ENCODE measurements at places on chromosomes 3 and 15.

- DNase-seq: peak; percentile 20
Observed at GRCh38 chr3:66836363-66837152, 161.5 kb upstream of the KBTBD8 start.

DNA sequence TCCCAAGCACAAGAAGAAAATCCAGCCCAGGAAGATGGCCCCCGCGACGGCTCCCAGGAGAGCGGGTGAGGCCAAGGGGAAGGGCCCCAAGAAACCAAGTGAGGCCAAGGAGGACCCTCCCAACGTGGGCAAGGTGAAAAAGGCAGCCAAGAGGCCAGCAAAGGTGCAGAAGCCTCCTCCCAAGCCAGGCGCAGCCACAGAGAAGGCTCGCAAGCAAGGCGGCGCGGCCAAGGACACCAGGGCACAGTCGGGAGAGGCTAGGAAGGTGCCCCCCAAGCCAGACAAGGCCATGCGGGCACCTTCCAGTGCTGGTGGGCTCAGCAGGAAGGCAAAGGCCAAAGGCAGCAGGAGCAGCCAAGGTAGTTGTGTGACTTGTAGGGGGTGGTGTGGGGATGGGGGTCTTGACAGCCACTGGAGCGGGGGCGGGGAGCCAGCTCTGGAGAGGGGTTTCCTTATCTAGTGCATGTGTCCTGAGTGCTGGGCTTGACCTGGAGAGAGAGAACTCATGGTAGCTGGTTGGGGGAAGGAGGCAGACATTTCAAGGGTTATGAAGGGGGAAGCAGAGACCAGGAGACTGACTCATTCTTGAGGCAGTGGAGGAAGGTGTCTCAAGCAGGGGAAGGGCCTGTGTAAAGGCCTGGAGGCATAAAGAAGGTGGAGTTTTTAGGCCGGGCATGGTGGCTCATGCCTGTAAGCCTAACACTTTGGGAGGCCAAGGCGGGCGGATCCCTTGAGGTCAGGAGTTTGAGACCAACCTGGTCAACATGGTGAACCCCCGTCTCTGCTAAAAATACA lies 6.2 kb downstream of the H1-8 start:
- DNase-seq: peak; percentile 23

- no peak for DNase-seq
Observed at GRCh38 chr15:41987925-41988275, 15.5 kb upstream of the EHD4 start.

DNA sequence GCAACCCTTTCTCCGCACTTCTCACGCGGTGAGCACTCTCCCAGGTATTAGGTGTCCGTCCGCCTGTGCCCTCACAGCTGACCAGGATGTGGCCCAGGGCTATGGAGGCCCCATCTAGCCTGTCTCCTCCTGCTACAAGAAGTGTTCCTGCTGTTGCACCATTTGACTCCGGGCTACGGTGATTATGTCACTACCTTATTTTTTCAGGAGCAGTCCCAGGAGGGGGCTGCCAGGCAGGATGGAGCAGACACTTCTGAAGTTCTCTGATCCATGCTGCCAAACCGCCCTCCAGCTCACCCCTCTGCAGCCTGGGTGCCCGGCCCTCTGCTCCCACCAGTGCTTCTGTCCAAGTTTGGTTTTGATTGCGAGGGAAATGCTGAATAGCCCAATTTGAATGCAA lies 36.9 kb downstream of the ZXDC start:
- no peak for DNase-seq

- peak; percentile 29 for DNase-seq
Observed at GRCh38 chr15:57334257-57334656, 42.0 kb upstream of the CGNL1 start.

DNA sequence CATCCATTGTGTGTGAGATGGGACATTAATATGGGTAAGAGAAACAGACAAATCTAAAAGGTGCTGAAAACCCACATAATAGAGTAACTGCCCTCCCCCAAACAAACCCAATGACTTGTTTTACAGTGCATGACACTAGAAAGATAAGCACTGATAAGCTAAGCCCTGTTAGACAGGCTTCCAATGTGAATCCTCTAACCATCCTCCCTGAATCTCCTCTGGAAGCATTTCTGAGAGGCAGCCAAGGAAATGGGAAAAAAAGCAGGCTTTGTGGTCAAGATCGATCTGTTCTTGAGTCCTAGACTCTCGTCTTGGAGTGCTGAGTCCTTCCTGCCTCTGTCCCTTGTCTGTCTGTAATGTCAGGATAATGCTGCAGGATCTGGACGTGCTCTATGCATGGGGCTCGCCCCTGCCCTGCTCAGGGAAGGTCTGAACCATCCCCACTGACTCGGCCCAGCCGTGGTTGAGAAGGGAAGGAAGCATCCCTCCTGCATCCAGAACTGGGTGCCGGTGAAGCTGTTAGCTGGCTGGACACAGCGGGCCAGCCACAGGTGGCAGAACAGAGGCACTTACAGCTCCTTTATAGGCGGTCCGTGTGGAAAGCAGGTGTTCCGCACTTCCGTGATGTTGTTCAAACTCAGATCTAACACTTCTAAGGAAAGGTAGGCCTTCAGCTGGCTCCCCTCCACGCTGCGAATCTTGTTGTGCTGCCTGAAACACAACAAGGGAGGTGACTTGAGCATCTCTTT lies 84.1 kb downstream of the LRIG1 start:
- DNase-seq: no peak

DNA sequence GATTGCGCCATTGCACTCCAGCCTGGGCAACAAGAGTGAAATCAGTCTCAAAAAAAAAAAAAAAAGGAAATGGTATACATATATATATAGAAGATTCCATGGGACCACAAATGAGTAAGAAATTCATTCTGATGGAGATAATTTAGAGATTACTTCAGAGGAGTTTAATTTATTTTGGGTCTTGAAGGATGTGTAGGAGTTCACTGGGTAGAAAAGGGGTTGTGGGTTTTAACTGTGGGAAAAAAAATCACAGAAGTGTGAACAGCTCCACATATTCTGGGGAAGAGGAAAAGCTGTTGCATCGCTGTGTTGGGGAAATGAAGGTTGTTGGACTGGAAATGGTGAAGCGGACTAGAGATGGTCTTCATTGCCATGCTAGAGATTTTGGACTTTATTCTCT lies 4.1 kb upstream of the ICE2 start:
- DNase-seq: no peak

DNA sequence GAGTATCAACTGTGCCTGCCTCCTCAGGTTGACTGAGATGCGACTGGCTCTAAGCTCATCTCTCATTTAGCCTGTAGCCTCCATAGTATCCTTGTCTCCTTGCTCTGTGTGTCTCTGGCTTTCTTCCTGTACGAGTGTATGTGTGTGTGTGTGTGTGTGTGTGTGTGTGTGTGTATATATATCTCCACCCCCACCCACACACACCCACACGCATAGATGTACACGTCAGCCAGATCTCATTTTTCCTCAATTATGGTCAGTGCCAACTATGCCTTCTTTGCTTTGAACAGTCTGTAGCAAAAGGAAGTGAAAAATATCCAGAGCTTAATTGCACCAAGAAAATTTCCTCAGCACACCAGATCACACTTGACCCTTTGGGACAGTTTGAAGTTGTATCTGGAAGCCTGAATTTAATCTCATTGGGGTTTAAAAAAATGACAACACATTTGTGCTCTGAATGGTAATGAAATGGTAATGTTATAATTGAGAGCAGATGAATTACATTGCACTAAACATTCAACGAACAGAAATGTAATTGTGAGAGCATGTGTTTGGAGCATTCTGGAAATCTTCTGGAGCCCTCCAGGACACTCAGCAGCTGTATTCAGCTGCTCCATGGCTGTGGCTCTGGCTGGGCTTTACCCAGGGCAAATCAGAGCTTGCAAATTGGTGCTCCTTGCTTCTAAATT lies 63.6 kb downstream of the RYR3 start:
- DNase-seq: no peak

GRCh38 chr3:126367316-126367805 lies 10.2 kb upstream of the KLF15 start:
- DNase-seq: no peak

DNA sequence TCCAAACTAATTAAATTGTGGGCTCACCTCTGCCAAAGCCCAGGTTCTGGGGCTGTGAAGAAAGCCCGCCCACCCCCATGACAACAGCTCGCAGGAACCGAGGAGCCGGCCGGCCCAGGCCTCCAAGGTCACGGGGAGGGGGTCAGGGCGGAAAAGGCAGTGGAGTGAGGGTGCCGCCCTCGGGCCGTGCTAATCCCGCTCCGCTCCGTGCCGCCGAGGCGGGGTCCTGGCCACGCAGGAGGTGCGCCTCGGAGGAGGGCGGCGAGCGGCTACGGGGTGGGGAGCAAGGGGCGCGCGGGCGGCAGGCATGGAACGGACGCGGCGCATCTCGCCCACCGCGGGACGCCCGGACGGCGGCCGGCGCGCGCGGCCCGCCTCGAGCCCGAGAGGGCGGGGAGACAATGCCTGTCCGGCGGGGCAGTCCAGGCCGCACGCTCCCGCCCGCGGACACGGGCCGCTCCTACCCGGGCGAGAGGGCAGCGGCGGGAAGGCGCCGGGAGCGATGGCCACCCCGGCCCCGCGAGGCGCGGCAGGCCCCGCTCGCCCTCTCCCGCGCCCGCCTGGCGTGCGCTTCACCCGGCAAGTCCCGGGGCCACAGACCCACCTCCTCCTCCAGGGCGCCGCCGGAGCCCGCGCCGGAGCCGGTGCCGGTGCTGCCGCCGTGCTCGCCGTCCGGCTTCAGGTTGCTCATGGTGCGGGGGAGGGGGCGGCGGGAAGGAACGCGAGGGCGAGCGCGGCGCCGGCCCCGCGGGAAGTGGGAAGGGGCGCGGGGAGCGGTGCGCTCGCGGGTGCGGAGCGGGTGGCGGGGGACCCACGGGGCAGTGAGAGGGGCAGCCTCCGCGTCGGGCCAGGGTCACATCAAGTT lies 528 bp downstream of the RBPMS2 start:
- DNase-seq: no peak

DNA sequence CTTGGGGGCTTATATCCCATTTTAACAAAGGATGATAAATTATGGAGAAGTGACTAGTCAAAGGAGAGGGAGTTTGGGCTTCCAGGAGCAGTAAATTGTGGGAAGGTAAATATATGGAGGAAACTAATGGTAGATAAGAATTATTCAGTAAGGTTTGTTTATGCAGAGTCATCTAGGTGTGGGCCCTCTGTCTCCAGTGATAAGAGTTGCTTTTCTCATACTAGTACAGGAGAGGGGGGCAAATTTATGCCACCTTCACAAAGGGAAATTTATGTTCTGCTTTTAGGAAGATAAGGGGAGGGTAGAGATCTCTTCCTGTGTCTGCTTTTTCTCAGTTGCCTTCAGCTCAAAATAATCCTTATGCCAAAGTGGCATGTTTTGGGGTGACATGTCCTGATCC lies 383.7 kb upstream of the PPP2R3A start:
- DNase-seq: no peak

DNA sequence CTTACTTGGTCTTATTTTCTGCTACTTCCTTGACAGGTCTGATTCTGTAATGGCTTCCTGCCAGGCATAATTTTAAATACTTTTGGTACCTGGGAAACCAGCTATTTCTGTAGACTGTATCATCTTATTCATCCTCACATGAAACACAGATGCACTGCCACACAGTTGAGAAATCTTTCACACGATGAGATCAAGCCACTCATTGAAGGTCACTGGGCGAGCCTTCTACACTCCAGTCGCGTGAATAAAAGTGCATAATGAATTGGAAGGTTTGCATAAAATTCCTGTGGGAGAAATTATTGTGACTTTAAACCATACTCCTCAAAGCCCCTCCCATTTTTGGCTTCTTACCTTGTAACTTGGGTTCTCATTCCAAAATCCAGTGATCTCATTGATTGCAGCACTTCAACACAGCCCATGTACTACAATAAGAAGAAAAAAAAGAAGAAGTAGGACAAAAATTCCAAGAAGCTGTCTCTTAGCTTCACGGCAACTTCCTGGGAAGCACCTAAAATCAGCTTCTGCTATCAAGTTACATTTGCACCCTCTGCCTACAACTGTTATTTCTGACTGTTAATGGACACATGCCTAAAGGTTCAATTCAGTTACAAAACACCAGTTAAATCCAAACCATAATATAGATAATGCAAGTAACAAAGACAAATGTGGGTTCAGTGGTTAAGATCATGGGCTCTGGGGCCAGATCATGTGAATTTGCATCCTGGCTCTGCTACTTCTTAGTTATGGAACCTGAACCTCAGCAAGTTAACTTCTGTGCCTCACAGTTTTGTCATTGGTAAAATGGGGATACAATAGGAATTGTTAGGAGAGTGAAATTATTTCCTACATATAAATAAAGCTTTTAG lies 39.0 kb downstream of the SHC4 start:
- no peak for DNase-seq

GRCh38 chr3:49417516-49418120 lies 4.7 kb downstream of the AMT start:
- DNase-seq: no peak

DNA sequence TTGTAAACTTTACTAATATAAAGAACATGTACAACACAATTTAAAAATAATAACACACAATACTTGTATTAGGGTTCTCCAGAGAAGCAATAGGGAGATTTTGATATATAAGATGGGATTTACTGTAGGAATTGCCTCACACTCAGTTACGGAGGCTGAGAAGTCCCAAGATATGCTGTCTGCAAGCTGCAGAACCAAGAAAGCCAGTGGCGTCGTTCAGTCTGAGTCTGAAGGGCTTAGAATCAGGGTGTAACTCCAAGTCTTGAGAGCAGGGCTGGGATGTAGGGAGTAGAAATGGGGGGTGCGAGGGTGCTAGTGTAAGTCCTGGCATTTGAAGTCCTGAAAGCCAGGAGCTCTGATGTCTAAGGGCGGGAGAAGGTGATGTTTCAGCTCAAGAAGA lies 206.6 kb upstream of the HES1 start:
- no peak for DNase-seq

DNA sequence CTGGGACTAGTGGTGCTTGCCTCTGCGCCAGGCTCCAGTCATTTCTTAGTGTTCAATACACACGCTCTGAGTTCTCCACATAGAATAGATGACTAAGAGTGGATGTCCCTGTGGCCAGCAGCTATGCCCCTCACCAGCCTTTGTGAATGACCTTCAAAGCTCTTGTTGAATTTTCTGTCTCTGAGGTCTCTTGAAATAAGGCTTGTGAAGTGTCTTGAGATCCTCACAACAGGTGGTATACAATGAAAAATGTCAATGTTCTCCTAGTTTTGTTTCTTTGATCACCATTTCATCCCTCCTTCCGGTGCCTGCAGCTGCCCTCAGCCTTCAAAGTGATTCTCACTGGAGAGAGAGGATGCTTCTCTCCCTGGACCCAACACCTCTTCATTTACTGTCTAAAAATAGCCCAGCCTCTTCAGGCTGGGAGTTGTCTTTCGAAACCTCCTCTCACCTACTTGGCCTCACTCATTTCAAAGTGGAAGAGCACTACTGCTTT lies 5.4 kb downstream of the MAPKBP1 start:
- no peak for DNase-seq

DNA sequence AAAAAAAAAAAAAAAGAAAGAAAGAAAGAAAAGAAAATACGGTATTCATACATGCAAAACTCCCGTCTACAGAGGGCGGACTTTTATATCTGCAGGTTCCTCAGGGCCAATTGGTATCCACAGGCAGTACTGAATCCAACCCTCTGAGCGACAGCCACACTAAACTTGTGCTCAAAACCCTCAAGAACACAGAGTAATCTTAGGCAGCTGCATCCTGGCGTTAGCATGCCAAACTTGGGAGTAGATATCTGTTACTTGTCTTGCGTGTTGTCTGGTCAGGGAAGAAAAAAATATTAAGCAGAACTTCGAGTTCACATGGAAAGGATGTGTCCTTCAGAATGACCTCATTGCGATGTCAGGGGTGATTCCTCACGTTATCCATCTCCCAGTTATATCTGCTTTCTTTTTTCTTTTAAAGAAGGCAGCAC lies 12.8 kb downstream of the SNAP23 start:
- no peak for DNase-seq
